Stimulated activated CD8-positive, alpha-beta memory T cell treated with anti-CD3 and anti-CD28 coated beads, Interleukin-7, amount 100 ng/mL, for 24 hours (primary cell): ENCODE measurements at places on chromosomes 16 and 17.
A peak's percentile ranks its signal among the peaks of the same experiment; 100 is the strongest.

GRCh38 chr17:57585341-57586195, 159.5 kb downstream of the CCDC182 start:
- no peak for DNase-seq

DNA sequence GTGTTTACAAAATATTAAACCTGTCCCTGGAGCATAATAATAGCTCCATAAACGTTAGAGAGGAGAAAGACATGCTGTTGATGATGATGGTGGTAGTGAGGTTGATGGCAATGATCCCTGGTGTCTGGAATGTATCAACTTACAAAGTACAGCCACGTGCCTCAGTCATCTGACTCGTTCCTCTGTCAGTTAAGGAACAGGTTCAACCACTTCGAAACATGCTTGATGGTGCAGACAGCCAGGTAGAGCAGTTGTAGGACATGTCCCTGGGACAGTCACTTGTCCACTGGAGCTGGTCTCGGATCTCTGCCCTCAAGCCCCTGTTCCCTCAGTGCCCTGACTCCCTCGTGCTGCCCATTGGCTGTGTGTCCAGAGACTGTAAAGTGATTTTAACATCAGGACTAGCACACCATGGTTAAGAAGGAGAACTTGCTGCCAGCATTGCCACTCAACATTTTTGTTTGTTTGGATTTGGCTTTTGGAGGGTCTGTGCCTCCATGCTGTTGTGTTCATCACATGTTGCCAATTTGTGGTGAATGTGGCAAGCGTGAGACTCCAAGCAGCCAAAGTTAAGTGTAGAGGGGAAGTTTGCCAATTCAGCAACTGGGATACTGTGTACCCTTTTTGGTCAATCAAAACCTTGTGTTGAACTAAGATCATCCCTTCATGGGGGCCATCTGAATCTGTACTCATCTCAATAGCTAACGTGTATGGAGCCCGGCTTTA, 16.3 kb upstream of the SALL1 start:
- DNase-seq: no peak

DNA sequence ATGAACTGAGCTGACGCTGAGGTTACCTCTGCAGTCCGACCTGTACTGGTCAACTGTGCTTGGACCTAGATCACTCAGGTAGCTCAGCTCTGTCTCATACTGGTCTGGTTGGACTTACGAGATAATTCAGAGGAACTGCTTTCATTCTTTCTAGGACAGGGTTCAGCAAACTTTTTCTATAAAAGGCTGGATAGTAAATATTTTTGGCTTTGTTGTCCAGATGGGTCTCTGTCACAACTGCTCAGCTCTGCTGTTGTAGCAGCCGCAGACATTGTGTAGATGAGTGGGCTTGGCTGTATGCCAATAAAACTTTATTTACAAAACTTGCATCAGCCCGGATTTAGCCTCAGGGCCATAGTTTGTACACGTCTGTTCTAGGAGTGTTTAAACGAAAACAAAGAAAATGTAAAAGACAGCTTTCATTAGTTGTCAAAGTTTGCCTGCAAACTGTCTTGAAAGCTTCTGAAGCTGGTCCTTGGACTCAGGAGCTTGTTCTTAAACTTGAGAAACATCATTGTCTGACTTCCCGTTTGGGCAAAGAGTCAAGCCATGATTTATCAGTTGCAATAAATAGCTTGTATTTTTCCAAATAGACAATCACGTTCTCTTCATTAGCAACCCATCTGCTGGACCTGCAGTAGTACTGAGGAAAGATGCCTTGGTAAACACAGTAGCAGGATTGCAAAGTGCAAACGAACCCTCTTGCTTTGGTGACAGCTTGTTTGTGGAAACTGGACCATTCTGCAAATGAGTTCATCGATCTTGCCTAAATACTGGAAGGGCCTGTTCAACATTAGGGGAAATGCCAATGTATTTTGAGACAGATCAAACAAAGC, 253.4 kb downstream of the SNX29 start:
- no peak for DNase-seq

GRCh38 chr16:7321661-7322060, 11.0 kb upstream of the RBFOX1 start:
- no peak for DNase-seq

DNA sequence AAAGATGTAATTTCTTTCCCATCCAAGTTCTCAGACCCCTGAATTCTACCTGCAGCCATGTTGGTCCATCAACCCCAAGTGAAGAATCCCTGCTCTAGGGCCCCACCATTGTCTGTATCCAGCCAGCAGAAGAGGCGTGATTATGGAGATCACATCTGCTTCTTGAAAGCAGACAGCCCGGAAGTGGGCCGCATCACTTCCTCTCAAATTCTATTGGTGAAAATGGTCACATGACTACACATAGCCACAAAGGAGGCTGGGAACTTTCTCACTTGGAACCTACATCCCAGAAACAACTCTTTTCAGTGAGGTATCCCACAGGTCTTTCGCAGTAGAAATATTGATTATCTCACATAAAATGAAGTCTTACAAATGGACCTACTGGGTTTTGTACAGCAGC, 40.1 kb downstream of the IL4R start:
- no peak for DNase-seq

DNA sequence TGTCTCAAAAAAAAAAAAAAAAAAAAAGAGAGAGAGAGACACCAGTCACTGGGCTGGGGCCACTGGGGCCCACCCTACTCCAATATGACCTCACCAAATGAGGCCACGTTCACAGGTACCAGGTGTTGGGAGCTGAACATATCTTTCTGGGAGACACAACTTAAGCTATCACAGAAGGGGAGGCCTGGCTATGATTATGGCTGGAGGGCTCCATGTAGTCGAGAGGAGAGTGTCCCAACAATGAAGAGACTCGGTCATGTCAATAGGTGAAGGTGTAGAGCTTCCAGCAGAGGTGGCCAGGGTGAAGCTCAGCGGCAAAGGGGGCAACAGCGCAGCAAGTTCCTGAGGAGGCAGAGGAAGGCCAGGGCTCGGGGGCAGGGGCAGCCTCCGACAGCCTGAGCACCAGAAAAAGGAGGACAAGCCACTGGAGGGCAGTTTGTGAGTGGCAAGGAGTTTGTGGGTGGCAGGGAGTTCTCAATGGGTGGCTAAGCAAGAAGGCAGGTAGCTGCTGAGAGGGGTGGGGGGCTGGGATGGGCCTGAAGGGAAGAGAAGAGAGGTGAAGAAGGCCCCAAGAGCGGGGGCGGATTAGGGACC, 28.0 kb downstream of the ABCC3 start:
- no peak for DNase-seq

DNA sequence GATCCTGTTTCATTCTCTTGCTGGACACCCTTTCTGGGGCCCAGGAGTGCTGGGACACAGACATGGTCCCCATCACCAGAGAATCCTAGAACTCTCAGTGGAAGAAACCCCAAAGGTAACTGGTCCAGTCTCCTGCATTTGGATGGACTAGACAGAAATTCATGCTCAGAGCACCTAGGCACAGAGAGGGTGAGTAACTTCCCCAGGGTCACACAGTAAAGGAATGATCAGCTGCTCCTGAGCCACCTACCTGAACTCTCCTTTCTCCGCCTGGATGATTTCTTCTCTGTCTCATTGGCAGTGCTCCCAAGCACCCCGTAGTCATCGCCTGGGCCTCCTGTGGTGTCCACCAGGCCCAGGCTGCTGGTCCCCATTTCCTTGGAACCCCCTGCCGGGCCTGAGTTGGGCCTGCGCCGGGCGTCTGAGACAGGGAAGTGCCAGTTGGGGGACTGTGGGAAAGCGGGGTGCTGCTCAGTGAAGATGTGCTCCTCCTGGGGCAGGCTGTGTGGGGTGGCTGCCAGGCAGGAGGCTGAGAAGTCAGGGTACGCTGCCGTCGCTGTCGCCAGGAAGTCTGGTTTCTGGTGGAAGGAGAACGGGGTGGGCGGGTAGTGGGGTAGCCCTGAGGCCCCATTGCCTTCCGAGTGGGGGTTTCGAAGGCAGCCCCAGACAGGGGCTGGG, 767 bp downstream of the MEOX1 start:
- DNase-seq: no peak

DNA sequence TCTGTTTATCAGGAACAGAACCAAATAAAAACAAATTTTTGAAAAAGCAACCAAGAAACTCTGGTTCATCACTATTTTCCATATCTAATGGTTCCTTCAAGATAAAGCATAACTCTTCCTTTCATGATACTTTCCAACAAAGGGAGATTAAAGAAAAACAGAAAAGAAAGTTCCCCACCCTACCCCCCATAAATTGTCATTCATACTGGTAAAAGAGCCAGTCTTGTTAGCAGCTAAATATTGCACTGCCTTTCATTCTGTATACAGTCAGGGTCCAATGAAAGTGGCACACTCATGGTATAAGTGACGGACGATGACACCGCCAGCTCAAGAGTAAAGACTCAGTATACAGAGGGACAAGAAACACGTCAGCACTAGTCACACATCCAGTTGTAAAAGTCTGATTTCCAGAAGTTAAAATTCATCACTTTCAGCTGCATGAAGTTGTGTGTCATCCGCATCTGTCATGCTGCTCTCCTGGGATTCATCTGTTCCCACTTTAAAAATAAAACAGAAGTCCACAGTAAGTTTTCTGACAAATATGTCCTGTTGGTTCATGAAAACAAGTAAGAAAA, 68.5 kb downstream of the CDC27 start:
- no peak for DNase-seq

- DNase-seq: no peak
Observed at GRCh38 chr17:69084911-69085310, 24.2 kb upstream of the ABCA9 start.

- DNase-seq: no peak
Observed at GRCh38 chr17:34242587-34243363, 12.3 kb upstream of the CCL2 start.

DNA sequence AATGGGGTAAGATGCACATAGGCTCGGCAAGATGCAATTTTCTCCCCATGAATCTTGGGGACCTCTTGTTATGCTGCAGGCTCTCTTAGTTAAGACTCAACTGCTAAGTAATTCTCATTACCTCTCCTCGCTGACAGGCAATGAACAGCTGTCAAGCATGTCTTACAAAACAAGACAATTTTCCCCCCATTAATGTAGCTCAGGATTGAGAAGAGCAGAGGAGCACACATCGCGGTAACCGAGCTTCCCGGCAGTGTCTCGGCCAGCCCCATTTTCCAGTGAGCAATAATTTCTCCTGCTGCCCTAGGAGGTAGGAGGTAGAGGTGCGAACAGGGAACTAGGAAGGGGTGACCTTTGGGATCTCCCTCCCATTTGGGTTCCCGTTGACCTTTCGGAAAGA, 272.1 kb downstream of the HAPSTR1 start:
- DNase-seq: no peak

- peak; percentile 53 for DNase-seq
Observed at GRCh38 chr17:66373944-66374817, 71.8 kb downstream of the PRKCA start.

DNA sequence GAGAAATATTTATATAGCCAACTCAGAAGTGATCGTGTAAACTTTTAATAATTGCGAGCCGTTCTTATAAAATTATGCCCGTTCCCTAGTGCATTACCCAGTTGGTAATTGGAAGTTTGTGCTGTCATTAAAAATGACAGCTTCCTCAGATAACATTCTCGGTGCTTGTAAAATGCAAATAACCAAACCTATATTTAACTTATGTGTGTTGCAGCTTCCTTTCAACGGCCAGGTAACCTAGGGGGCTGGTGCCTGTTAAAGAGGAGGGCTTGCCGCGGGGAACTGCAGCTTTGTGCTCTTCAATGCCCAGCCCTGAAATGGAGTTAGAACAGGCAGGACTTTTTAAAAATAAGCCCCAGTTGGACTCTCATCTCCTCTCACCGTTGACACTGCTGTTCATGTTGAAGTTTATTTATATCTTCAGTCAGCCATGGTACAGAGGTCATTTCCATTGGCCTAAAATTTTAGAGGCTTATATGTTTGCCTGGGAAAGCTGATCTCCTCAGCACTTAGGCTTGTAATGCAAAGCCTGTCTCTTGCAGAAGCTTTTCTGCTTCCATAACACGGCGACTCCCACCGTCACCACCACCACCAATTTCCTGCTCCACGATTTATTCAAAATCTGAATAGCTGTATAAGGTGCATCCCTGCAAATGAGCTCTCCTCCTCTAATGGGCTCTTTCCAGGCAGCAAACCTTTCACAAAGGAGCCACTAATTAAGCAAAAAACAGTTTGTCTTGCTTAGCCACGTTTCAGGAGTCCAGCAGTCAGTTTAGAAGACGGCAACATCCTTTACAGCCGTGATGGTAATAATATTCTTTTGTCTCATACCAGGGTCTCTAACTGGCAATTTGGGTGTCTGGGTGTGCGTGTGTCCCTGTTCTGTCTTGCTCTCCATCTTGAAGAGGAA, 74.7 kb downstream of the RPA1 start:
- no peak for DNase-seq

DNA sequence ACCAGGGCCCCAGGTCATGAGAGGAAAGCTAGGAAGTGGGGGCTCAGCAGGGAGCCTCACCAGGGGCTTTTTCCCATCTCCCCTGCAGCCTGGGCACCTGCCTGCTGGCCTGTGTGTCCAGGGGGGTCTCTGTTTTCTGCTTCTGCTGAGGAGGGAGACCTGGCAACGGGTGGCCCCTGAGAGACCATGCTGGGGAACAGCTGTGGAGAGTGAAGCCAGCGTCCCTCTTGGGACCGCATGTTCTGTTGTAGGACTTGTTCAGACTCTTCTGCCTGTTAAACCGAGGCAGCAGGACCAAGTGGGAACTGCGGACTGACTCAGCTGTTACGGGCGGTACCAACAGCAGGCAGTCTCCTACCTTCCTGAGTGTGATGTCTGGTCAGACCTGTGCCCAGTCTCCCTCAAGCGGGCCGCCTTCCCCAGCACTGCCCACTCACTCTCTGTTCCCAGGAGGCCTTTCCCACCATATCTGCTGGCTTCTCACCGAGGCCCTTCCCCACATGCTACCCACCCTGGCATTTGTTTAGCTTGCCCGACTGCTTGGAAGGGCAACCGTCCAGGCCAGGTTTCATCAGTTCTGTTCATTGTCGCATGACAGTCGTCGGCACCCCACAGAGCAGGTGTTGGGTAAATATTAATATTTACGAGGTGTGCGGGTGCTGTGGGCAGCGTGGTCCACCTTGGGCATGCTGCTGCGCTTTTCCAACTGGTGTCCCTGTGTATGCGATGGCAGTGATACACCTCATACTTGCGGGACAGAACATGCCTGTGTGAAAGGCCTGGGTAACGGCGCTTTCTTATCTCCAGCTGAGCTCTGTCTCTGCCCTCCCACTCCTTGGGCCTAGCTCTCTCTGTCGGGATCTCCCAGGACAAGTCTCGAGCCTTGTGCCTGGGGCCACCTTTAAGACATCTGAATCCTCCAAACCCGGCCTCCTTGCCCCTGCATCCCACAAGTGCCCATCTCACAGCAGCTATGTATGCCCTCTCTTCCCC, 69.4 kb downstream of the MPRIP start:
- DNase-seq: no peak

- no peak for DNase-seq
Observed at GRCh38 chr16:49503256-49504022, 129.8 kb downstream of the C16orf78 start.

- DNase-seq: no peak
Observed at GRCh38 chr17:38656959-38657823, 17.6 kb downstream of the EPOP start.
